CD8-positive, alpha-beta memory T cell (primary cell): ENCODE measurements at places on chromosomes 4 and X. TPM values are rescaled to one million over a fixed set of nuclear protein-coding genes. Genes with fewer than 3 reads are reported as not detected.

DNA sequence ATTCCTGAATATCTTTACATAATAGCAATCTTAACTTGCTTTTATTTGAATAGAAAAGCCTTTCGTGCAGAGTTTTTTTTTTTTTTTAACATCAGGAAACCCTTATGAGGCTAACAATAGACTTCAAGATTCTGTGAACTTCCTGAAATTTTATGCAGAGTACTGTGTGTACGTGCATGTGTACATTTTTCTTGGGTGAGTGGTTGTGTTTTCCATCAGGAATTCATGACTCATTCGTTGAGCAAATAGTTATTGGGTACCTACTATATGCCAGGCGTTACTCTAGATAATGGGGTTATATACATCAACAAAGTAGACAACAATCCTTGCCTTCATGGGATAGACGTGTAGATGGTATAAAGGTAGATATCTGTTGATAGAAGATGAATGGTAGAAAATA lies 59.1 kb downstream of the MRPL1 start:
- no peaks in the 10 kb centered on the region for H3K27me3 ChIP-seq
- no peak for DNase-seq
- H3K27ac ChIP-seq, result no peak overlapping the region
- H3K36me3 ChIP-seq, result peaks cover 4% of the 10 kb centered on the region
- no peaks in the 10 kb centered on the region for H3K4me1 ChIP-seq
- no peak overlapping the region for H3K4me3 ChIP-seq

DNA sequence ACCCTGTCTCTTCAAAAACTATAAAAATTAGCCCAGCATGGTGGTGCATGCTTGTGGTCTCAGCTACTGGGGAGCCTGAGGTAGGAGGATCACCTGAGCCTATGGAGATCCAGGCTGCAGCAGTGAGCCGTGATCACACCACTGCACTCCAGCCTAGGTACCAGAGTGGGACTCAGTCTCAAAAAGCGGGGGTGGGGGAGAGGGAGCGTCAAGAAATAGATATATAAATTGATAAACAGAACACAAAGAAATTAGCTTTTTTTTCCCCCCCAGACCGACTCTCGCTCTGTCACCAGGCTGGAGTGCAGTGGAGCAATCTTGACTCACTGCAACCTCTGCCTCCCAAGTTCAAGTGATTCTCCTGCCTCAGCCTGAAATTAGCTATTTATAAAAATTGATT lies 14.1 kb downstream of the PDS5A start:
- peaks cover 7% of the 10 kb centered on the region for H3K4me1 ChIP-seq
- H3K4me3 ChIP-seq, result no peak overlapping the region
- H3K27me3 ChIP-seq, result no peaks in the 10 kb centered on the region
- DNase-seq, result no peak
- H3K27ac ChIP-seq, result no peak overlapping the region

The KDR gene
- total RNA-seq, result not detected

DNA sequence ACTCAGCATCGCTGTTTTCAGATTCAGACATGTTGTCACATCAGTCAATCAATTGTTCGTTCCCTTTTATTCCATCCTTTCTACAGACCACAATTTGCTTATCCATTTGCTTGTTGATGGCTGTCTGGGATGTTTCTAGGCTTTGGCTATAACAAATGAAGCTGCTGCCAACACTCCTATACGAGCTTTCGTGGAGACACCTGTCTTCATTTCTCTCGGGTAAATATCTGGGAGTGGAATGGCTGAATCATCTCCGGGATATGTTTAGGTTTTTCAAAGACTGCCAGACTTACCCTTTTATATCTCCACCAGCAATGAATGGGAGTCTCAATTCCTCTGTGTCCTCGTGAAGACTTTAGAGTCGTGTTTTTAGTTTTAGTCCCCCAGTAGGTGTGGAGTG lies 118.9 kb downstream of the SORCS2 start:
- H3K4me3 ChIP-seq, result no peak overlapping the region
- no peaks in the 10 kb centered on the region for H3K36me3 ChIP-seq
- no peaks in the 10 kb centered on the region for H3K4me1 ChIP-seq
- H3K27me3 ChIP-seq, result no peaks in the 10 kb centered on the region

DNA sequence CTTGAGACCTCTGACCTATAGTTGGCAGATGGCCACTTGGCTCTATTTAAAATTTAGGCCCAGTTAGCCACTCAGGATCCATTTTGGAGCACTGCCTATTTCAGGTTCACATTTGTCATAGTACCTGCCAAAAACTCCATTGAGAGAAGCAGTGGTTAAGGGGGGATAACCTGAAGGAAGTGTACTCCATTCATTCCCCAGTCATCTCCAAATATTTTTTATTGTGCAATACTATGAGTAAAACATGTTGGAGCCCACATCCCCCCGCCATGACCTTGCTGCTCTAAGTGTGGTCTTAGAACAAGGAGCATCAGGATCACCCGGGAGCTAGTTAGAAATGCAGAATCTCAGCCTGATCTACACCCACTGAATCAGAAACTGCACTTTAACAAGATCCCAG lies 21.1 kb downstream of the PLP1 start:
- DNase-seq, result no peak
- no peak overlapping the region for H3K4me3 ChIP-seq
- no peaks in the 10 kb centered on the region for H3K36me3 ChIP-seq
- H3K27me3 ChIP-seq, result no peaks in the 10 kb centered on the region

DNA sequence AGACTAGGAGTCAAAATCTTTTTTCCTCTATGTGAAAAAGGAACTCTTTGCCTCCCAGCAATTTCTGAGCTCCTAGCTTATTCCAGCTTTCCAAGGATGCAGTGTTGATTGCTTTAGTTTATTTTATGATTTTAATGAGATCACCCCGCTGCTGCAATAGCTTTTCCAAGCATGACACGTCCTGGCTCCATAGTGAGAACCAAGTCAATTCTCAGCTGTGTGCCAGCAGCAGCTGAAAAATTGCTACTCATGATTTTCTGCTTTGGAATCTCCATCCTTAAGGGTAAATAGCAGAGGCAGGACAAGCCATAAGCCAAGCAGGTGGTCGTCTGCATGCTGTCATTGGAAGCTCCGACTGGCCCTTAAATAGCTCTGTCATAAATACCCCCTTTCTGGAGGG lies 64.5 kb downstream of the FTHL17 start:
- H3K4me1 ChIP-seq, result no peaks in the 10 kb centered on the region
- no peak for DNase-seq
- no peak overlapping the region for H3K4me3 ChIP-seq

DNA sequence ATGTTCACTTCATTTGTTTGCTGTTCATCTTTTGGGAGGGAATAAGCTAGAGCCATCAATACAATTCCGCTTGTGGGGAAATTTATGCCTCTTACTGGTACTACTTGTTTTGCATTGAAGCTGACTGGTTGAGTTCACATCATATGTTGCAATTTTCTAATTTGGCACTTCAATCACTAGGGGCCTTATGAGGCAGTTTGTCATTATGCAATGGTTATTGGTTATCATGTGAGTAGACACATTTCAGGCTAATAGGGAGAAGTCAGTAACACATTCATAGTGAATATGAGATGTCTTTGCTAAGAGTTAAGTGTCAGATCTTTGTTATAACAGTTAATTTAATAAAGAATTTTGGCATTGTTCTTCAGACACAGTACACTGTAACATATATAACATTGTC lies 5.0 kb downstream of the RPL36A start:
- no peak for DNase-seq

The MAGIX gene
- total RNA-seq, result 1.4 TPM
